ENCODE measurements at places on chromosomes 6 and 20. TPM values are rescaled to one million over a fixed set of nuclear protein-coding genes. Genes with fewer than 3 reads are reported as not detected.

The MBOAT1 gene
- polyA plus RNA-seq = 16.3 TPM

The SLC17A9 gene
- polyA plus RNA-seq = 1.9 TPM

The FAM210B gene
- polyA plus RNA-seq = 40.3 TPM

The GID8 gene
- 51.4 TPM for polyA plus RNA-seq

The CBLN4 gene
- 3.2 TPM for polyA plus RNA-seq

The TPD52L2 gene
- 85.6 TPM for polyA plus RNA-seq

The CD109 gene
- polyA plus RNA-seq = 16.2 TPM
